ENCODE measurements at places on chromosomes 7 and 10. TPM values are rescaled to one million over a fixed set of nuclear protein-coding genes. Genes with fewer than 3 reads are reported as not detected.

DNA sequence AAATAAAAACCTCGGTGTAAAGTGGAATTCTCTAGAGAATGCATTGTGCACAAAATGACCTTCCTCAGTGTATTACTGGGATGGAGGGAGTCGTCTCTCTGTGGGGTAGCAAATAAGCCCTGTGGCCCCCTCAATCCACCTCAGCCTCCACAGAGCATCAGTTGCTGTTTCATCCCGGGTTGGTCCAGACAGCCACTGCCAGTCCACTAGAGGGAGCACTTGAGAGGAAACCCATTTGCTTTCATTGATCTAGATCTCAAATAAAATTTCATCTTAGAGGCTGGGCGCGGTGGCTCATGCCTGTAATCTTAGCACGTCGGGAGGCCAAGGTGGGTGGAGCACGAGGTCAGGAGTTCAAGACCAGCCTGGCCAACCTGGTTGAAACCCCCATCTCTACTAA is 1128.7 kb downstream of the CNTNAP2 start:
- no peak for DNase-seq

- no peak for DNase-seq
Measured at GRCh38 chr7:71752171-71752935, 620.4 kb downstream of the GALNT17 start.

DNA sequence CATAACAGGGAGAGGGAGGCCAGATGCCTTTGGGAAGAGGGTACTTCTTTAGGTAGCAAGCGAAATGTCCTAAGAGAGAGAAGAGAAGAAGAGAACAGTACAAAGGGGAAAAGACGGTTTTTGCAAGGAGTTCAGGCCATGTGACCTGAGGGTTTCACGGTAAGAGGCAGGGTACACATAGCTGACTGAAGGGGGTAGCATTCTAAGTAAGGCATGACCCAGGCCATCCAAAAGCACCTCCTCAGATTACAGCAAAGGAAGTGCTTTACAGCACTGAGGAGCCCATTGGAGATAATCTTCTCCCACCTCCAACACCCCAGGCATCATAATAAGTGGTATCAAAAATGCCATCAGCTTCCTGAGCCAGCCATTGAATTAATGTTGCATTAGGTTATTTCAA is 258.2 kb upstream of the NPY start:
- no peak for DNase-seq

DNA sequence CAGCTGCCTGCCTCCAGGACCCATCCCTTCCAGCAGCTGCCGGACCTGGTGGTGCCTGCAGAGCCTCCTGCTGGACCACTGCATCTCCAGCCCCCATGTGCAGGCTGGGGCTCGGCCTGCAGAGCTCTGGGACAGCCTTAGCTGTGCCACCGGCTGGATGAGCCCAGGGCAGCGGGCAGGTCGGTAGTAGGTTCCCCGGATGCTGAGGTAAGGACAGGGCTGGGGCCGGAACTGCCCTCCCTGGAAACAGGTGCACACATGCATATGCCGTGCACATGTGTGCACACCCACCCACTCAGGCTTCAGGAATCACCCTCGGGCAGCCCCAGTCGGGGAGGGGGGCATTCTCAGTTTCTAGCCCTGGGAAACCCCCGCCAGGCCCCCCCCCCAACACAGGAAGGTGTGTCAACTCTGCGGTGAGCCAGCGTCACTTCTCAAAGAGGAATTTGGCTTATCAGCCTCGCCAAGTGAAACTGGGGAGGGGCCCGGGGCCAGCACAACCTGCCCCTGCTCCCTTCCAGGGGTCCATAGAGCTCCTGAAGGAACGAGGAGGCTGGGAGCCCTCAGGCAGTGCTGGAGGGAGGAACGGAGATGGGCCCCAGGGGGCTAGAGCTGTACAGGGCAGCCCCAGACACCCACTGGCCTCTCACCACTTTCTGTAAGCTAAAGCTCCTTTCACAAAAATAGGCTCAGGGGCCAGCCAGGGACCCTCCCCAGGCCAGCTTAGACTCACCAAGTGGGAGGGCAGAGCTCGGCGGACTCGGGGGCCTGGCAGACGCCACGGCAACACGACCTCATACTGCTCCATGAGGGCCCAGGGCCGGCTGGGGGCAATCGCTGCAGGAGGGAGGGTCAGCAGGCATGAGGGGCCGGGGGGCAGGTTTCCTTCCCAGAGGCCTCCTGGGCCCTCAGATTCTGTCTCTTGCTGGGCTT is 1.7 kb downstream of the ADAM8 start:
- peak; percentile 70 for DNase-seq

DNA sequence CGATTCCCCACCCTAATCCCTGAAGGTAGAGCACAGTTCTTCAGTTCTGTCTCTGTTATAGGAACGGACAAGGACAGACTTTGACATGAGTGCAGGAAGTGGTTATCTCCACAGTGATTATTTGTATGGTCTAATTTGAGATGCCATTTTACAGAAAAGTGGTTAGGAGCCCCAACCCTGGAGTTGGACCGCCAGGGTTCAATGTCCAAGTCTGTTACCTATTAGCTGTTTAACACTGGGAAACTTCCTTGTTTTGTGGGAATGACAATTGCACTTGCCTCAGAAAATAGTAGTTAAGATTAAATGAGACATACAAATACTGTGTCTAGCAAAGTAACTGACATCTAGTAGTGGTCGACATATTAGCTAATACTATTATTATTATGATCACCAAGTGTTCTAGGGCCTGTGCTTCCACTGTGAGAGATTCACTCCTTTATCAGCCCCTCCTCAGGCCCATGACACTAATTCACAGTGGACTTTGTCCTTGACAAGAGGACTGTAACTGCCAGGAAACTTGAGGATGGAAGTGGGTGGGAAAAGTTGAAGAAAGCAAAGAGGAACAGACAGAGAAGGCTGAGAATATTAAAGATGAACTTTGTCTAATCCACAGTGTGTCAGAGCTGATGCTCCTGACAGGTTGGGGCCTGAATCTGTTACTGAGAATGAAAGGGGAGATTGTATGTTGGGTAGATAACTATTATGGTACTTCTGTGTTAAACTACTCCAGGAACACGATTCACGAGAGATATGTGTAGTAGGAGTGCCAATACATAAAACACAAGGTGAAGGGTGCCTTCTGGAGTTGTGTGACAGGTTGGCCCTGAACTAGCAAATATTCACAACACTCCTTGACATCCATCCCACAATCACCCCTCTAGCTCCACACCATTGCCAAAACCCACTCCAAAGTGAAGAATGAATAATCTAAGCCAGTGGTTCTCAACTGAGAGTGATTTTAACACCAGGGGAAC is 66.4 kb downstream of the TAC1 start:
- DNase-seq, result no peak

- DNase-seq, result no peak
Measured at GRCh38 chr7:128666200-128666599, 5.9 kb upstream of the GARIN1A start.

- no peak for DNase-seq
Measured at GRCh38 chr7:157431173-157431950, 94.6 kb downstream of the DNAJB6 start.

DNA sequence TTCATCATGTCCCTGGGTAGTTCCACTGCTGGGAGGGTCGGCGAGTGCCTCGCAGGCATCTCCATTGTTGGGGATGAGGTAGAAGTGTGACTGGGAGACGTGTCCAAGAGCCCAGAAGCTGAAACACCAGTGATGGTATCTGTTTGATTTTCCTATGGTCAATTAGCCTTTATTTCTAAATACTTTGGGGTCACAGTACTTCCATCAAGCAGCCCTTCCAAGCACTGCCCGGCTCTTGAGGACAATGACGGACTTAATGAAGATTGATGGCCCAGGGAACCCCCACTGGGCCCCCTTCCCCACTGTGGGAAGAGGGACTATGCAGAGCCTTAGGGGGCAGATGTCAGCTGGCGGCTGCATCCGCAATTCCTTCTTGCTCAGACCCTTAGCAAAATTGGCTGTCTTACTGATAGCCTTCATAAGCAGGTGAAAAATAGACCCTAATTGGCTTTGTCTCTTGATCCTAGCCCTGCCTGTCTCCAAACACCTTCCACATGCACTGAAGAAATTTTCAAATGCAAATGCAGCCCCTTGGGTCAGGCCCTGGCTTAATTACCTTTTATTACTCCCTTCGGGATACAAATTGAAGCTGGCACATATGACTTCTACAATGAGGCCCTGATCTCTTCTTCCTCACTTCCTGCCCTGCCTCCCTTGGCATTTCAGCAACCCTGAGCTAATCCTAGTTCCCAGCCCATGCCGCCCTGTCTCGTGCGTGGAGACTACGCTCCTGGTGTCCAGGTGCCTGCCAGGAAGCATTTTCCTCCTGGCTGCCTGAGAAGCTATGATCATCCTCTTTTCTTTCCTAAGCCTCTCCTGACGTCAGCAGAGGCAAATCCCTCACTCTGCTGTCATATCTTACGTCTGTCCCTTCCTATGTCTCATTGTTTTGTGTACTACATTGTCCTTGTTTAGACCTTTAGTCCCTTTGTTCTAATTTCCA is 124.5 kb upstream of the GDF10 start:
- no peak for DNase-seq

- DNase-seq, result no peak
Measured at GRCh38 chr10:59812519-59813122, 59.4 kb upstream of the MRLN start.

DNA sequence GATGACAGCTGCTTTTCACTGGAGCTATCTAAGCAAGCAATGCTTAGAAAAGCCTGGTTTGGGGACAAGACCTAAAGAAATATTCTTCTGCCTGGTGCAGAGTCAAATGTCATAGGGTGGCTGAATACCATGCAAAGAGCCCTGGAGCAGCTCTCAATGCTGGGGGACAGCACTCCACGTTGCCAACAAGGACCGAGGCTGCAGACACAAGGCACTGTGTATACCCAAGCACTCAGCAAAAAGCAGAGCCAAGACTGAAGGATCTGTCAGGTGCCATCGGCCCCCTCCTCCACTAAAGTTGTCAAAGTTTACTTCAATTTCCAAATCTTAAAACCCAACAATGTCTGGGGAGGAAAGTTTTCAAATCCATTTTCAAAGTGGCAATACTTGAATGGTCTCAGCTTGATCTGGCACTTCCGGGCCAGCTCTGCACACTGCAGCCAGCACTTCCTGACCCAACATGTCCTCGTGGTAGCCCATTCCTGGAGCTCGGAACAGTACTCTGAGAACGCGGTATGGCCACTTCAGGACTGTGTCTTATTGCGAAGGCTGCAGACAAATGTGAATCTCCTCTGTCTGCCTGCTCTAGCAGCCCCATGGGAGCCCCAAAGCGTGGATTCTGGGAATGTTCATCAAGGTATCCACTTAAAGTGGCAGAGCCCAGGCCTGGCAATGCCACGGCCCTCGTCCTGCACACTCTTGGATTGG is 191.8 kb downstream of the TNS3 start:
- no peak for DNase-seq

- DNase-seq, result no peak
Measured at GRCh38 chr10:109780997-109781396, 142.3 kb downstream of the XPNPEP1 start.

- DNase-seq, result no peak
Measured at GRCh38 chr10:91126471-91126870, 94.0 kb upstream of the PCGF5 start.

GRCh38 chr10:42783181-42783549 is 570 bp downstream of the BMS1 start:
- no peak for DNase-seq

- DNase-seq, result no peak
Measured at GRCh38 chr7:98930921-98931320, 52.6 kb downstream of the TRRAP start.

- DNase-seq, result no peak
Measured at GRCh38 chr7:81583090-81583489, 186.8 kb downstream of the HGF start.

- no peak for DNase-seq
Measured at GRCh38 chr7:19663816-19664462, 44.9 kb downstream of the POLR1F start.

DNA sequence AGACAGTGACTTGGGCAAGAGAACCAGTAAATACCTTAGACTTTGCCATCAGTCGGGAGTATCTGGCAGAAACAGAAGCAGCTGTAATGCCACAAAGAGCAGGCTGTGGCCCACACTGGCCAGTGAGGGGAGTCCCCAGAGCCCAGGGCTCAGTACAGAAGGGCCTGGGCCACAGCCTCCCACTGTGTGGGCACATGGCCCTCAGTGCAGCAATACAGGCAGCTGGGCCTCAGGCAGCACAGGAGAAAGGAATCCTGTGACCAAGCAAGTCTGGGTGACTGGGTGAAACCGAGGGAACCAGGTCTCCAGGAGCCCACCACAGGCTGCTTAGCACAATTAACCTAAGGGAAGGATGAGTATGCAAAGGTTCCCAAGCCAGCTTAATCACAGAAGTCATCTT is 14.0 kb downstream of the WDR91 start:
- no peak for DNase-seq

DNA sequence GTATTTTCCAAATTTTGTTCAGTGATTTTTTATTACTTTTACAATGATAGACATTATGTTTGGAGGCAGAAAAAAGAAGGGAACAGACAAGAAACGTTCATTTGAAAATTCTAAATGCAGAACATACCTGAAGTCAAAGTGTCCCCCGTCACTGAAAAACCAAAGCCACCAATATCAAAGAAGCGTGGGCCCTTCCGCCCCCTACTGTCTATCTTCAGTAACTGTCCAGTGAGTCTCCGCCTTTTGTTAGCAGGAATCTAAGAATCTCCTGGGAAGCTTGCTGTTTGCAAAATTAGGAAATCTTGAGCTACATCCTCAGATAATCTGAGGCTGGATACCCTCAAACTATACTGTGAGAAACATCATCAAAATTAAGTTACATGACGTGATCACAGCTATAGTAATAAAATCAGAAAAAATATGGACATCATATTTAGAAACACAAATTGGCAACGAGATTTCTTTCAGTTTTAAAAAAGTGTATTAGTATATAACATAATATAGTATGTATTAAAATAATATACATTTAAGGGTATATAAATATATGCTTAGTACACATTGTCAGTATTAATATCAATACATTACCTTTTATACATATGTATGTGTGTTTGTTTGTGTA is 169.3 kb upstream of the AKR1E2 start:
- peak; percentile 46 for DNase-seq

- no peak for DNase-seq
Measured at GRCh38 chr10:95304463-95304862, 13.7 kb upstream of the PDLIM1 start.

- DNase-seq, result no peak
Measured at GRCh38 chr7:7732621-7733281, 14.3 kb upstream of the RPA3 start.

- no peak for DNase-seq
Measured at GRCh38 chr7:46603296-46603752, 682.3 kb upstream of the IGFBP3 start.

GRCh38 chr10:78806681-78807221 is 262.0 kb upstream of the ZMIZ1 start:
- DNase-seq, result no peak

The MYO3A gene
- polyA plus RNA-seq, result not detected

The GRID1 gene
- not detected for polyA plus RNA-seq

The C1GALT1 gene
- polyA plus RNA-seq, result 72.6 TPM

The SYCE1 gene
- polyA plus RNA-seq, result 0.10 TPM

The GPR22 gene
- 0.11 TPM for polyA plus RNA-seq

The FAM180A gene
- not detected for polyA plus RNA-seq

The ARHGAP19 gene
- 5.6 TPM for polyA plus RNA-seq

The FAM25G gene
- not detected for polyA plus RNA-seq

The FLNC gene
- 0.01 TPM for polyA plus RNA-seq

The RAB11FIP2 gene
- 6.9 TPM for polyA plus RNA-seq

The VWDE gene
- polyA plus RNA-seq, result not detected

The TMEM229A gene
- not detected for polyA plus RNA-seq

The TRAPPC14 gene
- 4.5 TPM for polyA plus RNA-seq

The CALD1 gene
- polyA plus RNA-seq, result not detected

The HOXA11 gene
- not detected for polyA plus RNA-seq

The PDGFA gene
- not detected for polyA plus RNA-seq

The CLRN3 gene
- polyA plus RNA-seq, result not detected

All from naive thymus-derived CD8-positive, alpha-beta T cell (primary cell).